ENCODE measurements at places on chromosomes 16 and 17.

GRCh38 chr17:44759086-44759915 lies 513 bp downstream of the ADAM11 start:
- no peak for DNase-seq

DNA sequence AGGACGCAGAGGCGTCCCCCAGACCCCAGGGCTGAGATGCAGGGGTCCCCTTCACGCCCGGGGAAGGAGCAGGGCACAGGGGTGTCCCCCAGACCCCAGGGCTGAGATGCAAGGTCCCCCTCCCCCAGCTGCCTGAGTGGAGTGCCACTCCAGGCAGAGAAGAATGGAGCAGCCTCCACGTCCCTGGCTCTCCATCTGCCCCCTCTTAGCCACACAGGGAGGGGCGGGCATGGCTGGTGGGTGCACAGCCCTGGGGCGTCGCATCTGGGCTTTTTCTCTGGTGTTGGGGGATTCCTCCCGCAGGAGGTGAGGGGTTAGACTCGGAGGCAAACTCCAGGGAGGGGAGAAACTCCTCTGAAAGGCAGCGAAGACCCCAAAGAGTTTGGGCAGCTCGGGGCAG lies 17.5 kb downstream of the CIBAR2 start:
- no peak for DNase-seq

GRCh38 chr16:2280981-2281542 lies 13.1 kb upstream of the RNPS1 start:
- no peak for DNase-seq

DNA sequence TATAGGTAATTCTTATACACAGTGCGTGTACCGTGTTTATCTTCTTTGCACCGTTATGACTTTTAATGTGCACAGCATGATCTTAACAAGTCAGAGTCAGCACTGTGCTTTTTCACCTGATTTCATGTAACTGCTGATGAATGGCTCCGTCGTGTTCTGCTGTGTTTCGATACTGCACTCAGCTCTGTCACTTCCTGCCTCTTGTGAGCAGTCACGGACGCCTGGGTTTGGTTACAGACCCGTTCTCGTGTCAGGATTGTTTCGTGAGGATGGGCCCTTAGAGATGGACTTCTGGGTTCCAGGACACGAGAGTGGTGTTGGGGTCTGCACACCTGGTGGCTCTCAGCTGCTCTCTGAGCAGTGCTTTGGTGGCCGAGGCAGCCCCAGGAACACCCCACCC lies 24.6 kb downstream of the TBCD start:
- no peak for DNase-seq

GRCh38 chr17:17757956-17758845 lies 76.9 kb downstream of the RAI1 start:
- no peak for DNase-seq

GRCh38 chr16:67162506-67163163 lies 1.9 kb upstream of the HSF4 start:
- no peak for DNase-seq

GRCh38 chr17:19308398-19308797 lies 54.1 kb downstream of the B9D1 start:
- DNase-seq = no peak

DNA sequence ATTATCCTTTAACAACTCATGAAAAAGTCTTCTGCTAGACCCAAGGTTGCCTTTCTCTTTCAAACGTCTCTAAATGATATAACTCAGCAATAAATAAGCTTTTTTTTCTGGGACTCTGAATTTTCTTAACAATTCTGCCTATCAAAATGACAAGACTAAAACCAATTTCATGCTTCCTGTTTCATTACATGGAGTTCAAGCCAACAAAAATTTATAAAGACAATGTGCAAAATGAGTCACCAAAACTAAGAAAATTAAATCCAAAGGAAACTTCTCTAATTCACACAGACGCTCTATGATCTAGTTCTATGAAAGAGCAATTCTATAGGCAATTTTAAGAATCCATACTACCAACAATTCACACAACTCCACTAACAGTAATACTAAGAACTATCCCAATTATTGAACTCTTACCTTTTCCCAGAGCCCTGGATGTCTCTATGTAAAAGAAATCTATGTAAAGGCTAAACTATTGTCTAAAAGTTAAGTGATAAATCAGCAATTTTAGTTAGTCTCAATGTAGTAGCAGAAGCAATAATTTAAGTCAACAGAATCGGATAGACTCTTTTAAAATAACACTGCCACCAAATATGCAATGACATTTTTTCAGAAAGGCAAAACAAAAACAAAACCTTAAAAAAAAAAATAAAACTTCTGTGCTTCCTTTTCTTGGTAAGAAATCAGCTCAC lies 44.2 kb downstream of the ZZEF1 start:
- no peak for DNase-seq

DNA sequence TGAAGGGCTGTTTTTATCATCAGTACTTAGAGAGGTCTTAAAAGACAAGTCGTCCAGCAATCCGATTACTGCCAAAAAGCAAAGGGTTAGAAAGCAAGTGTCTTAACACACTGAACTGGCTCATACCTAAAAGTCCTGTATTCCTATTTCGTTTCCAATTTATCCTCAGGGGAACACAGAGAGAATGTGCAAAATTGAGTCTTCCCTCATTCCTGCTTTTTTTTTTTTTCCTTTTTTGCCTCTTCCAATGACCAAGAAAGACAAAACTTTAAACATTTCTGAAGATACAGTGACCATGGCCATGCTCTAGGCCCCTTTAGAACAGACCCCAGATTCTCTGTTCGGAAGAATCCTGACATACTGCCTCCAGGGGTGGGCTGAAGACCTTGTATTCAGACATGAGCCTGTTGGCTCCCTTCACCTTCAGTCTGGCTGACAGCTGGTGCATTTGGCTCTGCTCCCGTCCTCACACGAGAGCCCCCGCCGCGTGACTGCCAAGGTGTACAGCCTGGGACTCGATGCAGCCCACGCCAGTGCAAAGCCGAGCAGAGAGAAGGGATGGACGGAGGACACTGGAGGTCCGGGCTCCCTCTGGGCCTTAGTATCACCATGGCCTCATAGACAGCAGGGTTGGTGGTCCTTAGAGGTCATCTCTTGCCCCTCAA lies 47.0 kb downstream of the COTL1 start:
- DNase-seq = no peak

All from stimulated activated CD4-positive, alpha-beta T cell treated with anti-CD3 and anti-CD28 coated beads, Interleukin-12 subunit alpha, Interleukin-12 subunit beta, amount 100 ng/mL, for 48 hours (primary cell).